Aorta (tissue), 5 donors: ENCODE measurements at places on chromosomes 7 and 10. TPM values are rescaled to one million over a fixed set of nuclear protein-coding genes. Genes with fewer than 3 reads are reported as not detected.

DNA sequence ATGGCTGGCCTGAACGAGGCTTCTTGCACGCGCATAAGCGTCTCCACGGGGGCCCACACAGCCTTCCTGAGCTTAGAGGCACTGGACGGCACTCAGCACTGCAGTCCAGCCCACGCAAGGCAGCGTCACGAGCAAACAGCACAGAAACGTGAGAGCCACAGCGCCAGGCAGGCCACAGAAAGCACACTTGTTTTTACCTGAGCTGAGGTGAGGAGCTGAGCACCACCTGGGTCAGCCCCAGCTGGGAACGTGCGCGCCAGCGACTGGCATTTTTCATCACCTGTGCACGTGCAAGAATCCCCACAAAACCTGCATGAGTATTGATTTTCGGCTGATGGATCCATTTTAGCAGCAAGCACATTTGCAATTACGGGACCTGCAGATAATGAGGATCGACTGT is 26.7 kb downstream of the IQCE start:
- no peak for DNase-seq

DNA sequence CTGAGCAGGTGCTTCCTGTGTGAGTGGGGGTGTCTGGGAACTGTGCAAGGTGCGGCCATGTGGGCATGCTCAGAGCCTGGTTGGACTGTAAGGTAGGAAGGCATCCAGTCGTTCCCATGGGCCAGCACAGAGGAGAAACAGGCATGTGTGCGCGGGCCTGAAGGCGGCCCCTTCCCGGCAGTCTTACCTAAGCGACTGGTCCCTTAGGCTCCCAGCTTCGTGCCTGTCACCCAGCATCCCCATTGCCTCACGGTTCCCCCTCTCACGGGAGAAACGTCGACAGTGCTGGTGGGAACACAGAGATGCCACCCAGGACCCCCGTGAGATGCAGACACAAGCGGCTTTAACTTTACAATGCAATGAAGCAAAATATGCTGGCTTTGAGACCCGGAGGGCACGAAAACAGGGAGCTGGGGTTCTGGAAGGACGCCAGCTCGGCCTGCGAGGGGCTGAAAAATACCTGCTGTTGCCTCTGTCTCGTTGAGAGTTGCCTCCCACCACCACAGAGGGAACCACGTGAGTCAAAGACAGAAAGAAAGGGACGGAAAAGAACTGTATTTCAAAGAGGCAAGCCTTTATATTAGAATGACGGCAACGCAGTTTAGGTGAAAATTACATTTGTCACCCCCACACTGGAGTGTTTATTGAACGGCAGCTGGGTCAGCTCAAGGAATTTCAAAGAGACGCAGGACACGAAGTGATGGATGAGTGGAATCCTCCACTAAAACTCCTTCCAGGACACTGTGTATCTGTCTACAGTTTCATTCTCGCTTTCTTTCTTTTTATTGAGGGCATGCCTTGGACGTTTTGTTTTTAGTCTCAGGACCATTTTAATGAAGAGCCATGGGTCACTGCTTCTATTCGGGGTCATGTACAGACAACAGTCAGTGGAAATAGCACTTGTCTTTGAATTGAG is 128.4 kb downstream of the DNAJB6 start:
- no peak for DNase-seq

DNA sequence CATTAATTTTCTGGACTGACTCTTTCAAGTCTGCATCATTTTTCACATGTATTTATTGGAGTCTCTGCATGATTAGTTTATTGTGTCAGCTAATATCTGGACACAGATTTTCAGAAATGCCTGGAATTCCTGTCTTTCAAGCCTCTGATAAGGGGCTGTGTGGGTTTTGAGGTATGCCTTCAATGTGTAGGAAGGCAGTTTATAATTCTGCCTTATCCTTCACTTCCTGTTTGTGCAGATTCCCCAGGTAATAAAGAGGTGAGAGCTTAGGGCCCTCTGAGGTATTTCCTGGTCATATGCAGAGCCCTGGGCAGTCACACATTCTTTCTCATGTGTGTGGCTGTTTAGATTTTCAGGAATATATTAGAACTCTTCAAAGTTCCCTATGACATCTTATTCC is 79.4 kb upstream of the PRKCQ start:
- DNase-seq: no peak

- DNase-seq: no peak
Observed at GRCh38 chr10:131811630-131812403, 89.0 kb upstream of the PPP2R2D start.

The UPK3BL2 gene
- 41.7 TPM for total RNA-seq

- no peak for DNase-seq
Observed at GRCh38 chr7:105199386-105199785, 185.4 kb downstream of the KMT2E start.

The PSPH gene
- 4.3 TPM for total RNA-seq

The CPEB3 gene
- 8.0 TPM for total RNA-seq

- no peak for DNase-seq
Observed at GRCh38 chr7:143130541-143130940, 1.3 kb upstream of the PIP start.

The TMEM140 gene
- total RNA-seq: 12.0 TPM

DNA sequence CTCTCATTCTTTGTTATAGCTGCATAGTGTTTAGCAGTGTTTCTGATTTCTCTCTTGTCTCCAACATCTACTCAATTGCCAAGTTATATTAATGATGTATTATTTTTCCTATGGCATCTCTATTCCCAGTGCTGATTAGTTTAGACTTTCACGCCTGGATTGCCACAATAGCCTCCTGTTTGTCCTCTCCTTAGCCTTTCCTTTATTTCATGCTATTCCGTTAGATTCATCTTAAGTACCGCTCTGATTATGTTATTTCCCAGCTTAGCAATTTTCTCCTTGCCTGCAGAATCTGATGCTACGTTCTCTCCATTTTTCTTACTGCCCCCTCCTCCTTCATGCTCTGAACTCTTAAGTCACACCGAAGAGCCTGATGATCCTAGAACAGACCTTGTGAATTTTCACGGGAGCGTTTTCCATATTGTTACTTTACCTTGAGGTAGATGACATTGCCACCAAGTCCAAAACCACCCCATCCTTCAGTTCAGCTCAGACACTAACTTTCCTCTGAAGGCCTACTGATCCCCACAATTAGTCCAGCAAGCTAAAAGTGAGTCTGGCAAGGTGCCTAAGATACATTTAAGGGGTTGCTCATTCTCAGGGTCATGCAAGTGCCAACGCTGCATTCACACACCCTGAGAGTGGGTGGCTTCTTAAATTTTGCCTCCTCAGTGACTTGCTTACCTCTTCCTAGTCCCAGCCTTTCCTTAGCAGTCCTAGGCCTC is 6.6 kb upstream of the NRF1 start:
- no peak for DNase-seq

DNA sequence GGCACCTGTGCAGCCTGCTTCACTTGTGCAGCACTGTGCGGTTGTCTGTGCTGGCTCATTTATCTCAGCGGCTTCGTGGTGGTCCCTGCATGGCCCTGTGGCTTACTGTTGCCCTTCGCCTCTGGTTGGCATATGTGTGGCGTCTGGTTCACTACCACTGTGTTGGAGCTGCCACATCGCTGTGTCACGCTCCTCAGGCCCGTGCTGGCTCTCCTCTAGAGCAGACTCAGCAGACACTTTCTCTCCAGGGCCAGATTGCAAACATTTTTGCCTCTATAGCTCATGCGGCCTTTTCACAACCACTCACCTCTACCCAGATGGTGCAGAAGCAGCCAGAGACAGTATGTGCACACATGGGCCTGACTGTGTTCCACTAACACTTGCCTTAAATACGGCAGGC is 37.9 kb downstream of the PPP2R2D start:
- DNase-seq: peak; percentile 21

- peak; percentile 81 for DNase-seq
Observed at GRCh38 chr10:22554461-22555182, 159.8 kb downstream of the PIP4K2A start.

GRCh38 chr7:37069336-37069735 is 345.0 kb upstream of the AOAH start:
- no peak for DNase-seq
